ENCODE measurements at places on chromosomes 16 and 17.

DNA sequence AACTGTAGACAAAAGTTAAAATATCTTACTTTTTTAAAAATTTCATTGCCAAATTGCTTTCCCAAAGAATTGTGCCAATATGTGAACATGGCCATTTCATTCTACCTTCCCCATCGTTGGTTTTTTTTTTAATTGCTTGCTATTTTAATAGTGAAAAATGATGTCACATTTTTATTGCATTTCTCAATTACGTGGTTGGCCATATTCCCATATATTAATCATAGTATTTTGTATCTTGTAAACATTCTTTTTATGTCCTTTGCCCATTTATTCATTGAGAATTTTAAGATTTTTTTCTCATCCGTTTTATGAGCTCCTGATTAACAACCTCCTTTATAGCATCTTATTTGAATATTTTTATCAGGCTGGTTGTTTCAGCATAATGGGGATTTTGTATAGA is 7.2 kb downstream of the OMG start:
- no peak for ATAC-seq

- peak; percentile 14 for ATAC-seq
Observed at GRCh38 chr17:31390748-31391495, 553 bp upstream of the RAB11FIP4 start.

GRCh38 chr16:84569382-84569987 is 48.4 kb downstream of the COTL1 start:
- ATAC-seq, result no peak

- ATAC-seq, result no peak
Observed at GRCh38 chr16:57763285-57764005, 27.9 kb downstream of the KATNB1 start.

DNA sequence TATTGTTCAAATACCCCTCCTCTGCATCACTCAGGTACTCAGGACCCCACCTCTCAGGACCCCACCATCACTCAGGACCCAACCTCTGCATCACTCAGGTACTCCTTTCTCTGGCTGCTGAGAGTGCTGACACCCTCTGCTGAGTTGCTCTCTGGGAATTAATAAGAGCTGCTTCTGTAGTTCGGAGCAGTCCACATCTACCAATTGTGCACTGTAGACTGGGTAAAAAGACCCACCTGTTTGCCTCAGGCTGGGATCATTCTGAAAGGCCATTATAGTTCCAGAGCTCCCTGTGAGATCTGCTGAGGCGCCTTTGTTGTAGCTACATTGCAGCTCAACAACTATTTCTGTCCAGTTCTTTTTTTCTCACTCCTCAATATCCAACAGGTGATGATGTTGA is 276.3 kb upstream of the MYOCD start:
- no peak for ATAC-seq

DNA sequence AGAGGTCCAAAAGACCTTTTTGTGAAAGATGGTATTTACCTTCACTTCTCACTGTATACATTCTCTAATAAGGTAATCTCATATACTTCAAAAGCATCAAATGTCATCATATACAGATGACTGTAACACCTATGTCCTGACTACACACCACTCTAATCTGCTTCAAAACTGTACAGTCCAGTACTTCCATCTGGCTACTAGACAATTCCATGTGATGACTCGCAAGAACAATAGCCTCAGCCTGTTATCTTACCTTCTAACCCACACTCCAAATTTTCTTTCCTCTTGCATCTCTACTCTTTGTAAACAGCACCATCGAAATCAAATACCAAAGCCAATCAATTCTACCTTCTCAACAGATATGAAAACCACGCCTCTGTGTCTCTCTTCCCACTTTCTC is 24.1 kb downstream of the MYO1D start:
- no peak for ATAC-seq

- ATAC-seq, result no peak
Observed at GRCh38 chr16:734208-734980, 6.4 kb downstream of the CIAO3 start.

DNA sequence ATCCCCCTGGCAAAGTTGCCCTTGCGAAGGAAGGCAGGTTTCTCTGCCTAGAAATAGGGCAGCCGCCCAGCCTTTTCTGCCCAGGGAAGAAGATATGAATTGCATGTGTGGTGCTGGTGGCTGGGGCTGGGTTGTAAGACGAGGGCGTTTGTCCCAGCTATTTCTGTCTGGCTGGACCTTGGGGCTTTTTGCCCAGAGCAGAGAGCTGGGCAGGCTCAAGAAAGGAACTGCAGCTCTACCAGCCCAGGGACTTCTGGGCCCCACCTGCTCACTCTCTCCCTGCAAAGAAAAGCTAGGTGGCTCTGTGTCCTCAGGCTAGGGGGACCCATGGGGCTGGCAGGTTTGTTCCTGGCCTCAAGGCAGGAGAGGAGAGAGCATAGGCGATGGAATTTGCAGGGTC is 586 bp downstream of the CACNG1 start:
- ATAC-seq, result no peak

DNA sequence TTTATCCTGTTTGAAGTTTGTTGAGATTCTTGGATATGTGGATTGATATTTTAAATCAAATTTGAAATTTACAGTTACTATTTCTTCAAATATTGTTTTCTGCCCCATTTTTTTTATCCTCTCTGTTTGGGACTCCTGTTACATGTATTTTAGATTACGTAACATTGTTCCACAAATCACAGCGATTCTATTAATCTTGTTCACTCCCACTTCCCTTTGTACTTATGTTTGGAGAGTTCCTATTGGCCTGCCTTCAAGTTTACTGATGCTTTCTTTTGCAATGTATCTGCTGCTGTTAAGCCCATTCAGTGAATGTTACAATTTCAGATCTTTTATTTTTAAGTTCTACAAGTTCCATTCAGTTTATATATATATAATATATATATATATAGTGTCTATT is 288.3 kb upstream of the TNRC6C start:
- no peak for ATAC-seq

- no peak for ATAC-seq
Observed at GRCh38 chr17:74812109-74813009, 36.2 kb upstream of the NAT9 start.

DNA sequence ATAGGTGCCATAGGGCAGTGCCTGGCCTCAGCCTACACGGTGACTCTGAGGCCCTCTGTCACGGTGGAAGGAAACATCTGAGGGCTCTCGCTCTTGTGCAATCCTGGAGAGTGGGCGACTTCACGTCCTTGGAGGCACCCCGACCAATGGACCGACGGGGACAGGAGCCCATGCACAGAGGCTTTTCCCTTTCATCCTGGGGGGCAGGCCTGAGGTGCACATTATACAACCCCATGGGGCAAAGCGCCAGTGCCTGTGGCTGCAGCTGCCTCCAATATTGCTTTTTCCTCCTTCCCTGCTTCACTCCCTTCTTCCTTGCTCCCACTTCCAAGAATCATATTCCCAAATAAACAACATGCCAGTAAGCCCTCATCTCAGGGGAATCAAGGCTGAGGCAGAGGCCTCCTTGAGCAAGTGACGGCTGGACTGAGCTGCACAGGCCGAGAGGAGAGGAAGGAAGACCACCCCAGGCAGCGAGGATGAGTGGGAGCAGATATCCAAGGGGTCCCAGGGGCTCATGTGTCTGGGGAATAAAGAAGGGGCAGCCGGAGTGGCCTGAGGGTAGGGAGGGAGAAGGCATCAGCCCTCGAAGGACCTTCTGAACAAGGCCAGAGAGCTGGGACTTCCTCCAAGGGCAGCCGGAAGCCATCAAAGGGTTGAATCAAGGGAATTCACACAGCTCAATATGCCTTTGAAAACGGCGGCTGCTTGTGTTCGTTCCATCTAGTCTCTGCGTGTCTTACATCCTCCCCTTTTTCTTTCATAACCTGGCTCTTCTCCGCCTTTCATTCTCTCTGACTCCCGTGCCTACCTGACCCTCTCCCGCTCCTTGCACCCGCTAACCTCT is 42.6 kb upstream of the RPL38 start:
- ATAC-seq, result no peak

DNA sequence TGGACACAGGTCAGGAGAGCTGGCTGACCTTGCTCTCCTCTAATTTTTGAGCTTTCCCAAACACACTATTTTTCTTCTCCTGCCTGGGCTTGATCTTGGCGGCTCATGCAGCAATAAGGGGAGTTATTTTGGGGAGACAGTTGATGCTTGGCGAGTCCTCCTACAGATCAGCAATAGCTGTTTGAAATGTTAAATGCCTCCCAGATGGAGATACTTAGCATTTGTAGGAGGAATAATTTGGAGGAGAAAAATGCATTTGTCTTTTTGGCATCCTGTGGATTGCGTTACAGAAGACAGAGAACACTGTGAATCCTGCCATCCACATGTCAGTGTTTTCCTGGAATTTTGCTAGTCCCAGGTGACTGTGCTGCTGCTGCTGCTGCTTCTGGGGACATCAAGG is 328.0 kb upstream of the XYLT1 start:
- ATAC-seq, result no peak

DNA sequence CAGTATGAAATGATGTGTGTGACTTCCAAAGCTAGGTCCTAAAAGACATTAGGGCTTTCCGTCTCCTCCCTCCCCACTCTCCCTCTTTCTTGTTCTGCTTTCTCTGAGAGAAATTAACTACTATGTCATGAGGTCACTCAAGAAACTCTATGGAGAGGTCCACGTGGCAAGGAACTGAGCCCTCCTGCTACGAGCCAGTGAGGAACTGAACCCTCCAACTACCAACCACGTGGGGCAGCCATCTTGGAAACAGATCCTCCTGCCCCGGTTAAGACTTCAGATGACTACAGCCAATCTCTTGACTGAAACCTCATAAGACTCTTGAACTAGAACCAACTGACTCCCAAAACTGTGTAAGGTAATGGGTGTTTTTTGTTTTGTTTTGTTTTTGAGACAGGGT is 4.2 kb upstream of the ALOX15 start:
- ATAC-seq, result no peak

- ATAC-seq, result no peak
Observed at GRCh38 chr16:71746442-71747046, 22.0 kb upstream of the PHLPP2 start.

GRCh38 chr17:7314719-7315569 is at the start of gene GPS2:
GPS2 (minus strand) TSS chr17:7315360; CDS start chr17:7315052, 308 bp downstream.
- peak; percentile 97 for ATAC-seq

DNA sequence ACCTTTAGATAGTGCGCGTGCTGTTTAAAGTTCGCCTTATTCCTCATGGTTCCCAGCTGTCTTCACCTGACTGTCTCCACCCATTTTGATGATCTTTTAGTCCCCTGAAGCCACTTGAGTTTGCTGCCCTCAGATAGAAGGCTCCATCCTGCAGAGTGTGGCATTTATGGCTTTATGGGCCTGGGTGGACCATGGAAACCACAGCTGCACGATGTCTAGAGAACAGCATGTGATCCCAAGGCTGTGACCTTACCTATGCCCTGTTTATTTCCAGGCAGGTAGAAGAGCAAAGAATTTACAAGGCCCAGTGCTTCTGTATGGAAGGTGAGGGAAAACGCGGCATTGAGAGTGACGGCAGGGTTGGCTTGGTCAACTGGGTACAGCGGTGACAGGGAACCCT is 356.9 kb downstream of the SLC39A11 start:
- no peak for ATAC-seq

DNA sequence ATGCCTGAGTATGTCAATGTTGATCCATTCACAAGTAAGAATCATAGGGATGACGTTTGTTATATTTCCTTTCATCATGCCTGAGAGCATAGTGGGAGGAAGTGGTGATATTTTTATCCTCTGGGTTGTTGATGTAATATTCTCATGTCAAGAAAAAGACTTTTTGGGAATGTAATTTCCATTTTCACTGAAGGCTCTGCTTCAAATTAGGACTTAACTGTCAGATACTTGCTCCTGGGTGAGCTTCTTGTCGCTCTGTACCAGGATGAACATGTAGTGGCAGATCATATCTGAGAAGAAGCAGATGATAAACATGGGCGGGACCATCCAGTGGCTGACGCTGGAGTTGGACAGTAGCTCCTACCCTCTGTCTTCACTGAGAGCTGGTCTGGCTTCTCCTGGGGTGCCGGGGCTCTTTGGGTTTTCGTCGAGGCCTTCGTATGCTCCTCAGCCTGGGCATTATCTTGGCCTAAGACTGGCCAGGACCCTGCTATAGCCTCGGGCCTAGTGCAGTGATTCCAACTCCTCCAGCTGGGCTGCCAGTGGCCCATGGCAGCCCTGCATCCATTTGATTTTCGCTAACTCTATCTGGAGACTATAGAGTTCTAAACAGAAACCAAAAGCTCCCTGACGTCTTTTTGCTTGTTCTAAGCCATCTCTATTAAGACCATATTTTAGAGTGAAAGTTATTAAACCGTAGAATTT is 19.7 kb downstream of the CYB5B start:
- ATAC-seq, result peak; percentile 71

DNA sequence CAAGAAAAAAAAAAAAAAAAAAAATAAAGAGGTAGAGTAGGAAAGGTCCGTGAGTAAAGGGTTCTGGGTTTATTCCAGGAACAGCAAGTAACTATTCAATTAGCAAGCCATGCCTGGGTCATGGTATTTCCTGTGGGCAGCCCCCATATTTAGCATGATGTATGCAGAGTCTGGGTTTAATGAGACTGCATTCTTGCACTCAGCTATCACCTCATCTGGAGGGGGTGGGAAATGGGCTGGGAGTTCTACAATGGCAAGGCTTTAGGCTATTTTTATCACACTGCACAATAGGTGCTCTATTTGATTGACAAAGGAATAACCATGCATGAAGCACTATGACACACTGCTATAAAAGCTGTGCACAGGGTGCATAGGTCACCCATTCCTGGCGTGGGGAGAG is 104.0 kb upstream of the CCL2 start:
- no peak for ATAC-seq

- no peak for ATAC-seq
Observed at GRCh38 chr16:5862103-5862840, 764.7 kb upstream of the EEF2KMT start.

DNA sequence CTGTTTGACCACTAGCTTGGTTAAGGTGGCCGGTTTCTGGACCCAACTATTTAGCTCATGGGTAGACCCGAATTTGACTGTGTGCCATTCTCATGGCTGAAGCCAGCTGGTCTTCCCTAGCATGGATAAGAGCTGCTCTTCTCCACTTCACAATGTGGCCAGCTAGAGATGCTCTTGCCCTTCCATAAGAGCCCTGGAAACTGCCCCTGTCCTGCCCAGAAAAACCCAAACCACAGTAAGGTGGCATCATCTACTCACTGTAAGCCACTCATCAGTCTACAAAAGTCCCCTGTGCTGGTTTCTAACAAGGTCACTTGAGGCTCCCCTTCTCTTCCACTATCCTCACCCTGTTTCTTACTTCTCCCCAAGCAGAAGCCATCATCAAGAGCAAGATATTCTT is 165.1 kb downstream of the HS3ST2 start:
- ATAC-seq, result no peak

DNA sequence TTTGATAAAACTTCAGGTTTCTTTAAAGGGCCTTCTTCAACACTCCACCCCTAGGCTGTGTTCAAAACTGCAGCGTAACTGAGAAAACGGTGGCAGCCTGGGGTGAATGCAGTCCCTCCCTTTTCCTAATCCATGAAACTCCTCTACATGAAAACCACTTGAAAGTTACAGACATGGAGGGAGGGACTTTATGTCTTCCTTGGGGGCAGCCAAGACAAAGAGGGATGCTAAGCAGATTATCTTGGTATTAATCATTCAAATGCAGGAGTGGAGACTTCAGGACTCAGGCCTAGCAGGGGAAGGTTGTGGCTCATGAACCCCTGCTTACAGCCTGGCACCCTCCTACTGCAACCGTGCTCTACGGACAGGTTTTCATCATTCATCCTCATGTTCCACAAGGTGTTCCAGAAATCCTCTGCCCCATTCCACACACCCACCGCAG is 46.8 kb downstream of the RNF112 start:
- no peak for ATAC-seq

GRCh38 chr16:56506941-56507340 is 12.9 kb downstream of the BBS2 start:
- no peak for ATAC-seq

All from activated T-helper 17 cell treated with anti-CD3 and anti-CD28 coated beads, Interleukin-2, amount 50 U/mL, for 72 hours (primary cell).